ENCODE measurements at places on chromosomes 12 and 14. TPM values are rescaled to one million over a fixed set of nuclear protein-coding genes. Genes with fewer than 3 reads are reported as not detected.

GRCh38 chr12:125028106-125028505, 34.7 kb downstream of the BRI3BP start:
- DNase-seq: no peak

- DNase-seq: no peak
Measured at GRCh38 chr12:15244341-15244740, 23.1 kb upstream of the RERG start.

DNA sequence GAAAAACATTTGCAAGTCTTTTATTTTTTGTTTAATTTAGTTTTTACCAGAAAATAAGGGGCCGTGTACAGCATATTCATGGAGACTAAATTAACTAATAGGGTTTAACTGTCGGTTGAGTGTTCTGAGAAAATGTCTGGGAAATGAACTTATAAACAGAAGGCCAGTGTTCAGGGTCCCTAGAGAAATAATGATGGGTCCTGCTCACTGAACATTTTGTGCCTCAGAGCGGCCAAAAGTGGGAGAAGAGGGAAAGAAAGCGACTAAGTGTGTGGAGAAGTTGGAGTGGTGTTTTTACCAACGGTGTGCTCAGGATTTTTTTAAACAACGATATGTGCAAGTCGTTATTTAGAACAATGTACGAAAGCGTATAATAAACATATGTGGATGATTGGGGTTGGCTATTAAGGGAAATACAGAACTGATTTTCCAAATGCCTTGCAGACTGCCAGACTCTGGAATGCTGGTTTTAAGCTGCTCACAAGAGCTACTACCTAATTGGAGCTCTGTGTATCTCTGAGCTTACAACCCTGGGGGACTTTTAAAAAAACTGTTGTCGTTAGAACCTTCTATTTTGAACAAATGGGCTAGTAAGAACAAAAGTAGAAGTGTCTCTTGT, 166.7 kb downstream of the SLC38A4 start:
- DNase-seq: no peak

GRCh38 chr12:47767216-47767724, 5.8 kb upstream of the SLC48A1 start:
- peak; percentile 66 for DNase-seq

DNA sequence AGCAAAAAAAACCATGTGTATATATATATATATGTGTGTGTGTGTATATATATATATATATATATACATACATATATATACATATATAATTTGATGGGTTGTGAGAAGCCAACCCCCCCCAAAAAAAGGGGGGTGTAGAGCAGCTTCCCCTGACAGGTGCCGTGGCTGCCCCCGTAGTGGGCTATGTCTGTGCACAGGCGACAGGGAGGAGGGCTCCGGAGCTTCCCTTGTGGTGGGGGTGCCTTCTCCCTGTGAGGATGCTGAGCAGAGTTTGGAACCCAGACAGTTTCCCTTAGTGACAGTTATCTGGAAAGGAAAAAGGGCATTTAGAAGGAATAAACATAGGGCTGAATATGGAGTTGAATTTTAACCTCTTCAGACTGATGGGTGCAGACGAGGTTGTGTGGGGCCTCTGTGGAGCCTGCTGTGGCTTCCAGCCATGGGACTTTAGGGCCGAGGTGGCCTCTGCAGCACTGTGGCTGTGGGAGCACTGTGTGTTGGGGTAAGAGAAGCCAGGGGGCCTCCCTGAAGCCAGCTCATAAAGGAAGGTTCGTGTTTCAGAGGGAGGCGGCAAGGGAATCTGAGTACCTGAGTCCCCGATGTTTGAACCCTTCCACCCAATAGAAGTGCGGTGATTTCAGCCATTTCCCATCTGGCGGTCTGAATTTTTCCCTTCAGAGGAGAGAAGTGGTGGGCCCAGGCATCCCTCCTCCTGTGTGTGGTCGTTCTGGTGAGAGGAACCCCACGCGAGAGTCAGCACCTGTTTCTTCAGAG, 19.8 kb downstream of the XRCC3 start:
- no peak for DNase-seq

DNA sequence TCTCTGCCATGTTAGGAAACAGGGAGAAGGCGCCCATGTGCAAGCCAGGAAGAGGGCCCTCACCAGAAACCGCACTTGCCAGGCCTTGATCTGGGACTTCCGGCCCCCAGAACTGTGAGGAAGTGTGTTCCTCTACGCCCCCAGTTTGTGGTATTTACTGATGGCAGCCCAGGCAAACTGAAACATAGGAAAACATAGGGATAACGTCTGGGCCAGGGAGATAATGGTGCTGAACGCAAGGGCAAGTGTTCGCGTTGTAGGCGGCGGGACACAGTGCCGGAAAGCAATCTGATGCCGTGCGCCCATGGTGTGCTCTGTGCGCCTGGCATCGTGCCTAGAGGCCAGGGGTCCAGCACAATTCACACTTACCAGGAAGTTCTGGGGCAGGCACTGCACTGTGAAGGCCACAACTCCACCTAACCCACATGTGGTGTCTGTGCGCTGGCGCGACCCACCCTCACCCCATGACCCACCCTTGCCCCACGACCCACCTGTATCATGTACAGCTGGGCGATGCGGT, 53.6 kb downstream of the ARL6IP4 start:
- DNase-seq: no peak

DNA sequence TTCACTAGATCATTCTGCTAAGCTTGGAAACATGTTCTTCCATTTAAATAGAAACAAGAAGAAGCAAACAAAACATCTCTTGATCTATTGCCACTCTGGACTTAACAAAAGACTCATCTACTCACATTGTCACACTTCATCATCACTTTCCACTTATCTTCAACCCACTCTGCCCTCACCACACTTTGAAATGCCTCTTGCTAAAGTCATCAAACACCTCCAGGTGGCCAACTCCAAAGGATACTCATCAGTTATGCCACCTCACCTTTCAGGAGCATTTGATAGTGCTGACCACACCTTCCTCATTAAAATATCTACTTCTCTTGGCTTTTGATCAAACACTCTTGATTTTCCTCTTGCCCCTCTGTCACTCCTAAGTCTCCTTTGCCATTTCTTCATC, 7.2 kb downstream of the EFCAB11 start:
- no peak for DNase-seq

GRCh38 chr12:12735301-12735700, 18.1 kb downstream of the CDKN1B start:
- DNase-seq: no peak

GRCh38 chr12:76065917-76066316, 18.6 kb downstream of the NAP1L1 start:
- DNase-seq: no peak

DNA sequence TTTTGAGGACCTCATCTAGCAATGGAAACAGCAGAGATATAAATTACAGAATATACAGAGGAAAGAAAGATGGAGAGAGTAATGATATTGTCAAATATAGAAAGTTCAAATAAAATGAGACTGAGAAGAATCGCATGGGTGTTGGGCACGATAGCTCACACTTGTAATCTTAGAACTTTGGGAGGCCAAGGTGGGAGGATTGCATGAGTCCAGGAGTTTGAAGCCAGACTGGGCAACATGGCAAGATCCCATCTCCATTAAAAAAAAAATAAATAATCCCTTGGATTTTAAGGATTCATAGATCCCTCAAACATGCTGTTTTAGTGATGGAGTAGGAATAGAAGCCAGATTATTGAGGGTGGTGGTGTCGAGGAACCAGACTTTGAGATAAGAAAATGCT, 1.9 kb downstream of the PYROXD1 start:
- no peak for DNase-seq

DNA sequence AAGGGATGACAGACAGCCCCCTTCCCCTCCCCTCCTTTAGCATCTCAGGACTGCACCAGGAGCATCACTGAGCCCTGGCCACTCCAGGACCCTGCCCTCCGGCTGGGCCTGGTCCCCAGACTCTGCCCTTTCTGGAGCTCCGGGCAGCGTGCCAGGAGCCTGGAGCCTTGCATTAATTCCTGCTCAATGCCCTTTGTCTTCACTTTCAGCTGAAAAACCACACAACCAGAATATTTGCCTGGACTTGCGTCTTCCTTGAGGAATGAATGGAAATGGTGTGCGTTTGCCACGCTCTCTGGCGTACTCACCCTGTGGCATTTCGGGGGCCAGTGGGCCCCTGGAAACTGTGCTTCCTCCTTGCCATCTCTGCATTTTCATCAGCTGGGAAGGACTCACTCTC, 8.5 kb upstream of the RFLNA start:
- no peak for DNase-seq

DNA sequence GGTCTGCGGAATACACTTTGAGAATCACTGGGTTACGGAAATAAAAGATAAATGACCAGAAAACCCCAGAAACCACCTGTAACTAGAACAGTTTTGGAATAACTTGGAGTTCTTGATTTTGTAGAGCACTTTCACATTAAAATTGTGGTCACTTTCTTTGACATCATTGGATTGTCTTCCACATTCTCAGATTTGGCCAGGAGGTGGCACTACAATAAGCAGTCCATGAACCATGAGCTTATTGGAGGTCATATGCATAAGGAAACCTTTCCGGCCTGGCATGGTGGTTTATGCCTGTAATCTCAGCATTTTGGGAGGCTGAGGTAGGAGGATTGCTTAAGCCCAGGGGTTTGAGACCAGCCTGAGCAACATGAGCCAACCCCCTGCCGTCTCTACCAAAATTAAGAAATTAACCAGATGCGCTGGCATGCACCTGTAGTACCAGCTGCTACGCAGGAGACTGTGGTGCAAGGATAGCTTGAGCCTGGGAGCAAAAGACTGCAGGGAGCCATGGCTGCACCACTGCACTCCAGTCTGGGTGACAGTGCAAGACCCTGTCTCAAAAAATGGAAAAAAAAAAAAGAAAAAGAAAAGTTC, 107.7 kb upstream of the CAND1 start:
- DNase-seq: no peak

GRCh38 chr14:85061256-85061655, 468.7 kb upstream of the FLRT2 start:
- no peak for DNase-seq

DNA sequence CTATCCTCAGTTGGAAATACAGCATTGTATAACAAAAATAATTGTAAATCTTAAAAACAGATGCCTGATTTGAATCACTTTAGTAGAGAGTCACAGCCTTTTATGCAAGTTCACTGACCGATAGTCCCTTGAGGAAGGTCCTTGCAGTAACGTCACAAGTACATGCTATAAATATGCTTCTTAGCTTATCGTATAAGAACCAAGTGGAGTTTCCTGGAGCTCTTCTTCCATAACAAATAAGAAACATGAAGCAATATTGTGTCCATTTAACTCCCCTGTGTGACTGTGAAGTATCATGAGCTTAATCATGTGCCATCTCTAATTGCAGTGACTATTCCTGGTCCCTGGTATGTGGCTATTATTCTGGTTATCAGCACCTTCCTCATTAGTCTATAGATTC, 107.9 kb downstream of the SLC38A4 start:
- DNase-seq: no peak

DNA sequence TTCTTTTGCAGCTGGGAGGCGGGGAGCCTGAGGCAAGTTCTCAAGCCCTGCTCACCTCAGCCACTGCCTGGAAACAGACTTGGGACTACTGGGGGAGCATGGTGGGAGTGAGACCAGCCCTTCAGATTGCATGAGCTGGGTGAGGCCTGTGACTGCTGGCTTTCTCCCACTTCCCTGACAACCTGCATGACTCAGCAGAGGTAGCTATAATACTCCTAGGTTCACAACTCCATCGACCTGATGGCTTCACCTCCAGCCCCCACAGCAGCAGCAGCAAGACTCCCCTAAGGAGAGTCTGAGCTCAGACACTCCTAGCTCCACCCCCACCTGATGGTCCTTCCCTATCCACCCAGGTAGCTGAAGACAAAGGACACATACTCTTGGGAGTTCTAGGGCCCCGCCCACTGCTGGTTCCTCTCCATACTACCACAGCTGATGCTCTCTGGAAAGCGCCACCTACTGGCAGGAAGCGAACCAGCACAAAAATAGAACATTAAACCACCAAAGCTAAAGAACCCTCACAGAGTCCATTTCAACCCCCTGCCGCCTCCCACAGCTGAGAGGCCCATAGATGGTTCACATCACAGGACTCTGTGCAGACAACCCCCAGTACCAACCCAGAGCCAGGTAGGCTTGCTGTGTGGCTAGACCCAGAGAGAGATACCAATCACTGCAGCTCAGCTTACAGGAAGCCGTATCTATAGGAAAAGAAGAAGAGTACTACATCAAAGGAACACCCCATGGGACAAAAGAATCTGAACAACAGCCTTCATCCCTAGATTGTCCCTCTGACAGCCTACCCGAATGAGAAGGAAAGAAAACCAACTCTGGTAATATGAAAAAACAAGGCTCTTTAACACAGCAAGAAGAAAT, 68.7 kb downstream of the RPAP3 start:
- DNase-seq: peak; percentile 18

GRCh38 chr14:37428954-37429353, 166.1 kb downstream of the FOXA1 start:
- no peak for DNase-seq

GRCh38 chr12:1853716-1854115, 33.4 kb downstream of the LRTM2 start:
- DNase-seq: no peak

GRCh38 chr12:89789862-89790261, 81.2 kb upstream of the ATP2B1 start:
- DNase-seq: no peak

DNA sequence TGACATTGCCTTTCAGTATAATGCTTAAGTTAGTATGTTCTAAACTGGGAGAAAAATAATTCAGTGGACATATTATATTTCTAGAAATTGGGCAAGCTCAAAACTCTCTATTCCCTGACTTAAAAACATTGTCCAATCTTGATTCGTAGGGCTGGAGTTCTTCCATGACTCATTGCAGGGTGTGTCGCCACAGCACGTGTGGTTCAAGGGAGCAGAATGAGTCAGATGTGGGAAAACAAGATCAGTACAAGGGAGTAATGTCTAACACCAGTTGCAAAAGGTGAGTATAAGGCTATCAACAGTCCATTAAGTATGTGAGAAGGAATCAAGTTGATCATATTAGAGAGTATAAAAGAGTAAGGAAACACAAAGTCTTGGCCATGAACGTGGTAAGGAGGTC, 887.0 kb downstream of the TMTC2 start:
- DNase-seq: no peak

- no peak for DNase-seq
Measured at GRCh38 chr12:113519464-113520307, 48.0 kb upstream of the LHX5 start.

- DNase-seq: no peak
Measured at GRCh38 chr14:75422169-75422568, 5.7 kb upstream of the JDP2 start.

The PARP2 gene
- total RNA-seq: 18.1 TPM

The APOLD1 gene
- total RNA-seq: 3.1 TPM

The LRP1 gene
- total RNA-seq: 3.8 TPM

The CCDC175 gene
- not detected for total RNA-seq

The BCL2L14 gene
- 0.67 TPM for total RNA-seq

The KRT73 gene
- 1.1 TPM for total RNA-seq

The TSPAN19 gene
- total RNA-seq: not detected

The CCDC38 gene
- not detected for total RNA-seq

The WSB2 gene
- 36.2 TPM for total RNA-seq

The PLEKHD1 gene
- 0.99 TPM for total RNA-seq

The NRL gene
- 3.2 TPM for total RNA-seq

The SUOX gene
- 1.5 TPM for total RNA-seq

The FOXG1 gene
- total RNA-seq: not detected

The HOXC10 gene
- not detected for total RNA-seq

The GOLT1B gene
- total RNA-seq: 31.2 TPM

The NGB gene
- not detected for total RNA-seq
